ENCODE measurements at places on chromosomes 16 and 17.

DNA sequence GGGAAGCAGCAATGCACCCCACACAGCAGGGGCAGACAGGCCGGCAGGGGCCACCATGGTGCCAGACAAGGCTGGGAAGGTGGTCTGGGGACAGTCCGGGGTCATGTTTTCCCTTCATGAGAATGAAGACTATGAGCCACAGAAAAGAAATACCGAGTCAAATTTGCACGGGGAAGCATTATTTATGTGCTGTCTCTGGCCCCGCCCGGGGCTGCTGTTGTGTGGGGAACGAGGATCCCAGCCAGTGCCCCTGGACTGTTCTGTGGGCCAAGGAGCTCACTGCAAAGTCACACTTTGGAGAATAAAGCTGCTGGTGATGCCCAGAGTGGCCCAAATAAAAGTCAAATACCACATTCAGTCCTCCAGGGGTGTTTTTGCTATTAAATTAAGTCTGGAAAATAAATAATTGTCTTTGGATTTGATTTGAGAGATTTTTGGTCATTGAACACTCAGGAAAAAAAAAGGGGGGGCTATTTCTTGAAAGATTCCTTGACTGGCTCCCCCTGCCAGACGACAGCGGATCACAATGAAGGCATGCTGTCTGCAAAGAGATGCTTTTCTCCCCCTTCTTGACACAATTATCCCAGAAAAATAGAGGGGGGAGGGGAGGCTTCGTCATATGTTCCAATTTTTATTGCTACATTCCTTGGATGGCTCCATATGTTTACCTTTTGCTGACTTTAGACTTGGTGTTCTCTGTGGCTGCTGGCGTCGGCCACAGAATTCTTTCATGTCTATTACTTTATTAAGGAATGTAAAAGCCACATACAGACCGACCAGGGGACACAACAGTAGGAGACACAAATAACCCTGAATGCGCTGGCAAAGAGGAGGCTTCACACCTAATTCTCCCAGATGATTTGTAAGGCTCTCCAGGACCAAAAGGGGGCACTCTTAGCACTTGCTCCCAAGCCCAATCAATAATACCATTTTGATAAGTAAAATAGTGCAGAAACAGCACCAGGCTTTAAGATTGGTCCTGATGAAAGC lies 27.1 kb upstream of the ANKFN1 start:
- no peak for DNase-seq

- no peak for DNase-seq
These were observed at the start of gene FBXL19 for GRCh38 chr16:30923554-30924075. Gene FBXL19 (plus strand): TSS chr16:30923572. CDS start chr16:30925755, 2,183 bp downstream.

DNA sequence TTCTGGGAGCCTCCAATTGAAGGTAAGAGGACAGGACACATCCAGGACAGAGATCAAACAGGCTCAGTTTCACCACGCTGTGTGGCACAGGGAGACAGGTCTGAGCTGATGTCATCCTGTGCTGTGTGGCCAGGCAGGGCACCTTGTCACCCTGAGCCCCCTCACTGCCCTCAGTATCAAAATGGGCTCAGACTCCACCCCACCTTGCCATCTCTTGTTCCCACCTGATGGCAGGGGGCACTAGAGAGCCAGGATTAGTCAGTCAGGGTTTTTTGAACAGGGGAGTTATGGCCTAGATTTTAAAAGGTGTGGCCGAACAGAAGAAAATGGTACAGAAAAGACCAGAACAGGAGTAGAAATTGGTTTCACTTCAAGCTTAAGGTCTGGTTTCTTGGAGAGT lies 2.6 kb downstream of the KAT2A start:
- peak; percentile 21 for DNase-seq

DNA sequence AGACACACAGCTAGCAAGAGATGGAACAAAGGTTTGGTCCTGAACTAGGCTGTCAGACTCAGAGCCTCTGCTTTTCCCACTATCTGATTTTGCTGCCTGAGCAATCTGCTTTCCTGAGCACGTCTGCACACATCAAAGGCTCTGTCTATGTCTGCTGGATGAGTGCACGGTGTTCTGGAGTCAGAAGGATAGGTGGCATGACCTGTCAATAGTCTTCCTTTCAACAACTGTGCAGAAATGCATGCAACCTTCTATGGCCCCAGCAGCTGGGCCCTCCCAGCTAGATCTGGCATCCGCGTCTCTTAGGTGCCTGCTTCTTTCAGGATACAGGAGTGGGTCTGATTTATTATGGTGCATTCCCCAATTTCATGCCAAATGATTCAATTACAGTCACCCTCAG lies 138.3 kb downstream of the UTP18 start:
- no peak for DNase-seq

DNA sequence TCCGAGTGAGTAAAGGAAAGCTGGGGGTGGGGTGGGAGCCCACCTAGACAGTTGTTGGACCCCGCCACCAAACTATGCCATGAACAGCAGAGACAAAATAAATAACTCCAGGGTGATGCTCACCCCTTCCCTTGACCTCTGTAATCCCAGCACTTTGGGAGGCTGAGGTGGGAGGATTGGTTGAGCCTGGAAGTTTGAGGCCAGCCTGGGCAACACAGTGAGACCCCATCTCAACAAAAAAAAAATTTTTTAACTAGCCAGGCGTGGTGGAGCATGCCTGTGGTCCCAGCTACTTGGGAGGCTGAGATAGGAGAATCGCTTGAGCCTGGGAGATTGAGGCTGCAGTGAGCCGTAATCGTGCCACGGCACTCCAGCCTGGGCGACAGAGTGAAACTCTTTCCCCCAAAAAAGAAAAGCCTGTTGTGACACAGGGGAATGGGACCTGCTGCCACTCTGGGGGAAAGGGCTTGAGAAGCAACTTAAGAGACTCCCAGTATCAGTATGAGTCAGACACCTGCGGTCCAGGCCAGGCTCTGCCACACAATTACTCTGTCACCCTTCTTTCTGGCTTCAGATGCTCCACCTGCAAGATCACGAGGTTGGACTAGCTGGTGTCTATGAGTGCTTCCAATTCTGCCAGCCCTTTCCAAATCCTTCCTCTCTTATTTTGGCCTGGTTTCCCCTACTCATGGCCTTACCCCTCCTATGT lies 5.0 kb downstream of the SGCA start:
- peak; percentile 58 for DNase-seq

DNA sequence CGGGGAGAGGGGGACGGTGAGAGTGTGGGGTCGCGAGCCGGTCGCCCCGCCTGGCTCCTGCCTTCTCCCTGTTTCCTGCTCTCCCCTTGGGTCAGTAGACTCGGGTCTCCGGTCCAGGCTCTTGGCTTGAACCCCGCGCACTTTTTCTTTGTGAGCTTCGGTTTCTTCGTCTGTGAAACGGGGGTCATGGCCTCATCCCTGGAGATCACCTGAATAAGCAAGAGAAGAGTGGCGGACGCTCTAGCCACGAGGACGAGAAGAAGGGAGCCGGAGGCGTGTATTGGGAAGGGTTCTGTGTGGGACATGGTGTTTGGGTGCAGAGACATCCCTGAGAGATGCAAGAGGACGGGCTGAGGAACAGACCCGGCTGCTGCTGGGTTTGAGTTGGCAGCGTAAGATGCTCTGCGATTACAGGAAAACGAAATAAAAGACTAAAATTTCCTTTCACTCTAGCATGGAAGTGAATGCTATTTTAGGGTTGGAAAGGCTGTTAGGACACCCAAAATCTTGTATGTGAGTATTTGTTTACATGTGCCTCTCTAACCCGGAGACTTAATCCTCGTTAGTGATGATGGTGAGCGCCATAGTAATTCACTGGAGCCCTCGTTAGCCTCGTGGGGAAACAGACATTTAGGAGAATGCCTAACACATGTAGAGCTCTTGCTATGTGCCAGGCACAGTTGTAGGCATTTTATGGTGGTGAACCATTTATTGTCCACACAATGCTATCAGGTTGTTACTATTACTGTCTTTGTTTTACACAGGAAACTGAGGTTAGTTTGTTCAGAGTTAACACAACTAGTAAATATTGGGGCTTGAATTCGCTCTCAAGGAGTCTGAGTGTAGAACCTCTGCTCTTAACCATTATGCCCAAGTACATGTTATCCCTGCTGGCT lies 646 bp downstream of the KIF22 start:
- no peak for DNase-seq

Measured in RCC 7860 (cell line).